ENCODE measurements at places on chromosomes 4 and X.

- no peak for DNase-seq
Measured at GRCh38 chr4:41305476-41305875, 48.7 kb downstream of the UCHL1 start.

- DNase-seq: no peak
Measured at GRCh38 chrX:102837847-102838246, 99.2 kb upstream of the RAB40AL start.

DNA sequence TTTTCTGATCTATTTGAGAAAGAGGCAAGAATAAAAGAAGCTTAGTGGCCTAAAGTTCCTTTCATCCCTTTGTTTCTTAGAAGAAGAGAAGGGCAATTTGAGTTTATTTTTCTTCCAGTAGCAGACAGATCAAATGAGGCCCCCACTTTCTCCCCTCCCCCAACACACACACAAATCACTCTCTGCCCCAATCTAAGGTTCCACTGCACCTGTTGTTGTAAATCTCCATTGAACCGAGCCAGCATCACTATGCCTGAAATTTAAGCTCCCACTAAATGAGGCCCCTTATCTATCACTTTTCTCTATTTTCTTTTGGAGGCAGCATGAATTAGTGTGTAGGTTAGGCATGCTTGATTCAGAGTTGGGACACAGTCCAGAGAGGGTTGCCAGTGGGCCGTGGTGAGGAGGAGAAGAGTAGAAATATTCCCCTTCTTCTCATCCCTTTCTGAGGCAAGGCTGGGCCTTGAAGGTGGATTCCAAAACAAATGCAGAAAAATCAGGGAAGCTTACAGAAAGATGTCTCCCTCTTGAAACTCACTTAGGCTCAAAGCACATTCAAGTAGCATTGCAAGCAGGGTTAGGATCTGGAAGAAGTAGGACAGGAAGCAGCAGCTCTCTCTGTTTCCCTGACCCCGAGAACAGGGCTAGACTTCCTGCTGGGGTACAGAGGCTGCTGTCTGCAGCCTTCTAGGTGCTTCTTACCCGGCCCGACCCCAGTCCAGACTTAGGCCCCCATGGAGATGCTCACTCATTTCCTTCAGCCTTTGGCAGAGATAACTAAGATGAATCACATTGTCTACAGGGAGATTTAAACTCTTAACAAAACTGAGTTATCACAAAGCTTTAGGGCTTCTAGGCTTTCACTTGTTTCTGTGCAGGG lies 70.7 kb downstream of the RASL11B start:
- no peak for DNase-seq

DNA sequence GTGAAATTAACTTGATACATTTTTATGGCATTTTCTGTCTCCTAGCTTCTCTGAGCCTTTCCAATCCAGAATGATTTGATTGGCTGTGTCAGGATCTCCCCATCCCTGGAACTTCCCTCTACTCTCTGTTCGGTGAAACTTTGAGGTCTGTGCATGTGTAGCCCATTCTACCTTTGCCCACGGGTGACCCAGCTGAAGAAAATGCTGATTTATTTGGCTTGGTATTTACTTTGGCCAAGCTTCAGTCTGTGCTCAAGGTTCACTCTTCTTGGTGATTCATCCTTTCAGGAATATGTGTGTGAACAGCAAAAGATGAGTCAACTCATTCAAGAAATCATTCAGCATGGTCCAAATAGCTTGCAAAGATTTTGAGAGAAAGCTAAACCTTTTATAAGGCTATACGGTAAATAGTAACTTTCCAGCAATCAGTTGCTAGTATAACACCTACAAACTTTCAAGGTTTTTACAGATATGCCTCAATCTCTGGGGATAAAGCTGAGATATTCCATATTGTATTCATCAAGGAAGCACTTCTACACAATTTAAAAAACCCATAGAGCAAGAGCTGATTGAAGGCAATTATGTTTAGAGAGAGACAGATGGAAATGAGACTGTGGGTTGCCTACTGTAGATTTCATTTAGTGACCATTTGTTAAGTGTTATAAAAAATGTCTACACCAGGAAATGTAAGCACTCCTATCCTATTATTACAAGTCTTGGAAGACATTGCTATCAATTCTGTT lies 233.9 kb upstream of the CXXC4 start:
- no peak for DNase-seq

- no peak for DNase-seq
Measured at GRCh38 chr4:185955826-185956543, 113.0 kb upstream of the TLR3 start.

- DNase-seq: no peak
Measured at GRCh38 chrX:130261296-130261893, 7.3 kb downstream of the ZNF280C start.

DNA sequence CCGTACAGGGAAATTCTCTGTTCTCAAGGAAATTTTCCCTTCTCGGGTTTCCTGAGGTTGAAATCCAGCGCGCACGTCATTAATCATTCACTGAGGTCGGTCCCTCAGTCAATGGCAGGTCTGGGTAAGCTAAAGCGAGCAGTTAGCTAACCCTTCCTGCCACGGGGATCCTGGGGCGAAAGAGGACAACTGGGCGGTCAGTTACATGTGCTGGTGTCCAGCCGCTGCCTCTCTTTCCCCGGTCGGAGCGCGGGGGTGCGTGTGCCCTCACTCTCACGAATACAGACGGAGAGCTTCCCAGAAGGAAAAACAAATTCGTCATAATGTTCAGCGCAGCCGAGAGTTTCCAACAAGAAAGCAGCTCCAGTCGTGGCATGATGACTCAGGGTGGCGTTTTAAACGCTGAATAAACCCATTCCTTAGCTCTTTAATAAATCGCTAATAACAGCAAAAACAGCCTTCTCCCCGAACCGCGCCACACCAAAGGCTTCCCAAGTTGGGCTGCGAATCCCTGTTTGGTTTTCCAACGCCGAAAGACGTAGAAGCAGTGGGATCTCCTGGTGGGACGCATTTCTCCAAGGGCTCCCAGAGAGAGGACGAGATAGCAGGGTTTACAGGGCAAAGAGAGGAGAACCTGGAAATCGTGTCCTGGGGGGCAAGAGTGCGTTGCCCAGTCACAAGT lies 752 bp upstream of the FGF5 start:
- DNase-seq: no peak
